CD4-positive, alpha-beta memory T cell (primary cell): ENCODE measurements at places on chromosomes 6 and 20.

DNA sequence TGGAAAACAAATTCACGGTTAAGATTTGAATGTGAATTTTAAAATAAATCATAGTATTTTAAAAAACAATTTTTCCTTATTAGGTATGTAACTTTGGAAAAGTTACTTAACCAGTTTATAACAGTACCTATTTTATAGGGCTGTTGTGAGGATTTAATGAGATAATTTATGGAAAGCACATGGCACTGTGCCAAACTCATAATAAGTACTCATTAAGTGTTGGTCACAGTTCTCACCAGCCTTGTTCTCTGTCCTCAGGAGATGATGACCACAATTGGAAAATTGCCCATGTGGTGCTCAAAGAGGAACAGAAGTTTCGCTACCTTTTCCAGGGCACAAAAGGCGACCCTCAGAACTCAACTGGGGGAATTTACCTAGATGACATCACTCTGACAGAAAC lies 39.6 kb downstream of the MEP1A start:
- no peak for DNase-seq

DNA sequence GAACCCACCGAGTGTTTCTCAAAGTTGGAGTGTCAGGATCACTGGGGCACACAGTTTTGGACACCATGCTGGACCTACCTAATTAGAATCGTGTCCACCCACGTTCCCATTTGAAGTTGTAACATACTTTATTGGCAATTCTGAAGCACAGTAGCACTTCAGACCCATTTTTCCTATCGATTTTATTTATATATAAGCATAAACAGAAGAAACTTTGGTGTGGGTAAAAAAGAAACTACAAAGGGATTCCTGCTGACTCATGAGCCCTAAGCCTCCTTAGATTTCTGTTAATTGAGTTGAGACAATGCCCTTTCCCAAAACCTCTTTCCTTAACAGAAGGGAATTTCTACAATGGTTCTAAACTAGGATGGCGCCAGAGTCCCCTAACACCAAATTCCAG lies 398.0 kb downstream of the CDKAL1 start:
- DNase-seq, result no peak

DNA sequence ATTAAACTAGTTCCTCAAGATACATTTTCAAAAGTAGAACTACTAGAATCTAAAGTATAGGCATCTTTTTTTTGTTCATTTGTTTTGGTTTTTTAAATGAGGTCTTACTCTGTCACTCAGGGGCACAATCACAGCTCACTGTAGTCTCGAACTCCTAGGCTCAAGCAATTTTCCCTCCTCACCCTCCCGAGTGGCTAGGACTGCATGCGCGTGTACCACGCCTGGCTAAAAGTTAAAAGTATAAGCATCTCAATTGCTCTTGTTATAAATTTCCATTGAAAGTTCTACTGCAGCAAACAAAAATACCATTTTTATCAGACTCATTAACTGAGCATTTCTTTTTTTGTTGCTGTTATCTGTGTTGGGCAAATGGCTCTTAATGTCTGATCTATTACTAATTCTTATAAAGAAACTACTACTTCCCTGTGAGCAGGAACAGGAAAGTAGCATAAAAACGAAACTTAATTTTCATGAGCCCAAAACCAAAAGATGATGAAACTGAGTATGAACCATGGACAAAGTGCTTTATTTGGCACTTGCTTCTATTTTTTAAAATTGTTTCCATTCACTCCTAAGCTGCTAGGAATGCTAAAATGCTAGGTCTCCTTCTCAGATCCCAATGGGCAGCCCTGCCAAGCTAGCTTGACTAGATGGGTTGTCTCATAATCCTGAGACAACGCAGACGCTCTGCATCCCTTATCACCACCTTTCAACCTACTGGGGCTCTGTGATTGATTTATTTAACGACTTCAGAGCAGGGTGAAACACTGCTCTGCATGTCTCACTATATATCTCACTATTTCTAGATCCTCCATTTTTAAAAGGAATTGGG lies 36.9 kb downstream of the TRPC4AP start:
- DNase-seq, result no peak

DNA sequence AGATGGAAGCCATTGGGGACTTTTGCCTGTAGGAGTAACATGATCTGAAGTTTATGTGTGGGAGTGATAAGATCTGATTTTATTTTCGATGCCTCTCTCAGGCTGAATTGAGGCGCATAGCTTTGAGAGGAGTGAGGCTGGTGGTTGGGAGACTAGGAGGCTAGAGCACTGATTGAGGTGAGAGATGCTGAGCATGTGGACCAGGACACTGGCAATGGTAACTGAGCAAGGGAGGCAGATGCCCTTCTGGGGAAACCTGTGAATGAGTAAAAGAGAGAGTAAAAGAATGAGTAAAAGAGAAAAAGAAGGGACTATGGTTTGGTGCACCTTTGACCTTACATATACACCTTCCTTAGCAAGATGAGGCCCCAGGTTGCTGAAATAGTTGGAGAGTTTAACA lies 3.0 kb downstream of the RRP36 start:
- no peak for DNase-seq

DNA sequence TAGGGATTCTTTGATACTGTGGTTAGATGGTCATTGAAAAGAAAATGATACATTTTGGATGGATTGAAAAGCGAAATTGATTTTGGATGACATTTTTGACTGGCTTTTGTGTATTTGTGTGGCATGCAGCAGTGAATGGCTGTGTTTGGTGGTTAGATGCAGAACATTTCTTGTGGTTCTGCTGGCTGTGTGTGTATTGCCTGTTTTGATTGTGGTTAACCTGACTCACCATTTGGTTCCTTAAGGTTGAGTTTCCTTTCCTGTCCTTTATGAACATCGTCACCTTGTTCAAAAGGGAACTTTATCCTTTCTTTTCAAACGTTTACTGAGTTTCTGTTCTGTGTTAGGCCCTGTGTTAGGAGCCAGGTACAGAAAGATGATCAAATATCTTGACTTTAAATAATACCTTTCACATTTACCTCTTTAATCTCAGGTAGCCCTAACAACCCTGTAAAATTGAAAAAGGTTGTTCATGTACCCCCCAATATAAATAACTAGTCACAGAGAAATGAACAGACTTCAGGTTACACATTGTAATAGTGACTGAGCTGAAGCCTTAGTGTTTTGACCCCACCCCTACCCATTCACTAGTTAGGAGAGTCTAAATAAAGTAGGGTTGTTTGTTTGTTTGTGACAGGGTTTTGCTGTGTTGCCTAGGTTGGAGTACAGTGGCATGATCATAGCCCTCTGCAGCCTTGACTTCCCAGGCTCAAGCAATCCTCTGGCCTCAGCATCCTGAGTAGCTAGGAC lies 23.8 kb downstream of the ANKS1A start:
- DNase-seq, result peak; percentile 62

DNA sequence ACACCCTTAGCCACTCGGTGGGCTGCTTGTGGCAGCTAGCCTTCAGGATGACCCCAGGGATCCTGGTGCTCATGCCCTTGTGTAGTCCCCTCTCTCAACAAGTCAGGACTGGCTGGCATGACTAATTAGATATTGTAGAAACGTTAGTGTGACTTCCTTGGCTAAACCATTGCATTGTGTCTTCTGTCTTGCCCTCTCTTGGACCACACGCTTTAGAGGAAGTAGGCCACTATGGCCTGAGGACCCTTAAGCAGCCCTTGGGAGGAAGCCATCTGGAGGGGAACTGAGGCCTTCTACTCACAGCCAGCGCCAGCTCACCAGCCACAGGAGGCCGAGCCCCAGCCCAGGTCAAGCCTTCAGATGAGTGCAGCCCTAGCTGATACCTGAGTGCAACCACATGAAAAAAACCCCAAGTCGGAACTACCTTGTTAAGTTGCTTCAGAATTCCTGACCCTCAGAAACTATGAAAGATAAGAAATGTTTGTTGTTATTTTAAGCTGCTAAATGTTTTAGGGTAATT lies 10.1 kb downstream of the ANGPT4 start:
- no peak for DNase-seq
